ENCODE measurements at places on chromosomes 2 and 18.

GRCh38 chr2:151756820-151757219 lies 22.5 kb upstream of the NEB start:
- DNase-seq: no peak

- DNase-seq: no peak
Observed at GRCh38 chr18:62490967-62491695, 31.7 kb upstream of the ZCCHC2 start.

GRCh38 chr18:72063001-72063400 lies 481.1 kb downstream of the CBLN2 start:
- no peak for DNase-seq

- DNase-seq: no peak
Observed at GRCh38 chr2:157479081-157480027, 35.5 kb upstream of the CYTIP start.

- DNase-seq: peak; percentile 79
Observed at GRCh38 chr2:29921560-29921915, at the start of gene ALK. Gene ALK (minus strand): TSS chr2:29921586. CDS start chr2:29920659, 927 bp downstream.

DNA sequence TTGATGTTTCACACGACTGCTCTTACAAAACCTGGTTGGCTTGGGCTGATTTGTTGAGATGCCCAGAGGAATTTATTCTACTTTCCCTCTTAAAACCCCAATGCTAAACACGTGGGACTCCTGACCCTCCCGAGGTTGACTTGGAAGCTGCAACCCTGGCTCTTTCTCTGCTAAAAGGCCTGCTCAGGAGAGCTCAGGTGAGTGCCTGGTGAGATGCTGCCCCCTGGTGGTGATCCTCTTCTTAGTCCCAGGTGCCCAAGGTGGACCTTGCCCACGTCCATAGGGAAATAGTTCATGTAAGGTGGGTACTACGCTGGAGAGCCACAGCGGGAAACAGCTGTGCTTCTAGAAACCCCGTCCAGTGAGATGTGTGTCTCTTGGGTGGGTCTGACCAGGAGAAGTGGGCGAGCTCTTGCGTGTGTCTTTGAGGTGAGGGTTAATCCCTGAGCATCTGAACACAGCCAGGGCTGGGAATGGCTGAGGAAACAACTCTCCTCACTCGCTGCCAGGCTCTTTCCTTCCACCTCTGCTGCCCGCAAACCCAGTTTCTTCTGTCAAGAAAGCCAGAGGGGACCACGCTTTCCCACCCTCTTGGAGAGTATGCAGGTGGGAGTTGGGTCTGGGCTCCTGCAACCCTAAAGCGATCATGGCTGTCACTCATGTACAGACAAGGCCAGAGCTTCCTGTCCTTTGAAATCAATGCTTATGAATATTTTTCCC lies 25.5 kb upstream of the PXDN start:
- no peak for DNase-seq

DNA sequence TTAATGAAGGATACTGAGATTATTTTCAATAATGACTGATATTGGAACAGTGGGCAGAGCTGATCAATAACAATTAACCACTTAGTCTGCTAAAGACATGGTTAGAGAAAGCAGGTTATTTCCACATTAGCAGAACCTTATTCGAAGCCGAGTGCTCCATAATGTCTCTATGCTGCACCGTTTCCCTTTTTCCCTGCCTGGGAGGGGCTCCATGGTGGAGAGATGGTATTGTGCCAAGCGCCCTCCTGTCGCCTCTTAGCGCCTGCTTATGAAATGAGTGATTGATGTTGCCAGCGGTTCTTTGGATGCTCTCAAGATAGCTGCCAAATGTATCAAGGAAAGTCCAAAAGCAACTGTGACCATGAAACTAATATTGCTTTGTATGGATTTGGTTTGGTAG lies 34.6 kb upstream of the INSIG2 start:
- DNase-seq: no peak

Measured in muscle of back (tissue), 13 donors.